ENCODE measurements at places on chromosomes 1 and 21.

- DNase-seq, result peak; percentile 65
Measured at GRCh38 chr1:53073868-53074311, 11.9 kb downstream of the PODN start.

DNA sequence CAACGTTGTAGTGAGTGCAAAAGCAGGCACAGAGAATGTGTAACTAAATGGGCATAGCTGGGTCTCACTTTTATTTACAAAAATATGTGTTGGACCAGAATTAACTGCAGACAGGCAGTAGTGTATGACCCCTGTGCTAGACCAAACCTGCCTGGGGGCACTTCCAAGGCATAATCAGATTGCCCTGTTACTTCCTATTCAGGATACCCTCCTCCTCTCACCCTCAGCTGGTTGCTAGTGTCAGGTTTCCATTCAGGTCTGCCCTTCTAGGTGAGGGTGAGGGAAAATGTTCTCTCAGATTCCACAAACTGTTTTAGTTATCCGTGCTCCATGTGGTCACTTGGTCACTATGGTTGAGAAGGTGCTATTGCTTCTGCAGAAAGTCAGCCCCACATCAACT lies 387.3 kb downstream of the LMX1A start:
- no peak for DNase-seq

DNA sequence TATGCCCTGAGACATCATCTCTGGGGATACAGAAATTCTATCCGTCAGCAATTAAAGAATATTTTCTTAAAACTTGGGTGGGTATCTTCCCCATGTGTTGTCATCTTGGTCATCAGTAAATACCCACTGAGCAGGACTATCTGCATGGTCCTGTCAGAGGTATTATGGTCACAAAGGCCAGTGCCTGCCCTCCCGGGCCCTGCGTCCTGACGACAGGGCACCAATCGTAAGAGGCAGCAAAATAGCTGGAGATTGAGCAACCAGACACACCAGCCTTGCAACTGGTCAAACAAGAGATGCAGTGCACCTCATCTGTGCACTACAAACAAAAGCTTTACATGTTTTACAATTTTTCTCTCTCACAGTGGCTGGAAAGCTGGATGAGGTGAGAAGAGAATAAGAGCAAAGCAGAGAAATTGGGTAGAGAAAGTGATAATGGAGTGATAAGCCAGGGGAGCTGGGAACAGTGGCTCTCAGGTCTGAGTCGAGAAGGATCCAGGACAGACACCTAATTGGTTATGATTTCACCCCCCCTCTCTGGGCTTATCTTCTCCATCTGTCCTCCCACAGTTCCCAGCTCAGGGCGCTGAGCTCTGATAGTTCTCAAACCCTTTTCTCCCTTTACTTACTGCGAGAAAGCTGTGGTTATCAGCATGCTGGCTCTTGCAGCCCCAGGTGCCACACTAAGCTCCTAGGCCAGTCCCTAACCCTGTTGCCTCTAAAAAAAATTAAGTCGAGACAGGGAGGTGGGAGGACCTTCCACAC lies 8.8 kb upstream of the SRP9 start:
- DNase-seq, result peak; percentile 27

GRCh38 chr1:226135059-226135651 lies 51.4 kb downstream of the ACBD3 start:
- DNase-seq, result no peak

GRCh38 chr1:69459244-69459643 lies 108.5 kb upstream of the LRRC7 start:
- no peak for DNase-seq

DNA sequence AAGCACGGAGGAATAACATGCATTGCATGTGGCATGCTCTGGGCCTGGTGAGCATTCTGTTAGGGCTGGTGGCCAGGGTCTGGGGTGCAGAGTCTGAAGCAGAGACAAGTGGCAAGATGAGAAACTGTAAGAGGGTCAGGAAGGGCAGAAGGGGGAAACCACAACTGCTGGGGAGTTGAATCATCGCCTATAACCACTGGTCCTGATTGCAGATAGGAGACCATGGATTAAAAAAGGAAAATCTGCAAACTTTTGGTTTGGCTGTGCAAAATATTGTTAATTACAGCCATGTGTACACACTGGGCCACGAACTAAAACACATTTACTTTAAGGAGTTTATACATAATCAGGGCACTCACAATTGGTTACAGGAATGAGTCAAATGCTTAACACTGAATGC lies 76.6 kb downstream of the TGFBR3 start:
- no peak for DNase-seq

GRCh38 chr1:116165572-116165971 lies 54.4 kb downstream of the MAB21L3 start:
- DNase-seq, result no peak

DNA sequence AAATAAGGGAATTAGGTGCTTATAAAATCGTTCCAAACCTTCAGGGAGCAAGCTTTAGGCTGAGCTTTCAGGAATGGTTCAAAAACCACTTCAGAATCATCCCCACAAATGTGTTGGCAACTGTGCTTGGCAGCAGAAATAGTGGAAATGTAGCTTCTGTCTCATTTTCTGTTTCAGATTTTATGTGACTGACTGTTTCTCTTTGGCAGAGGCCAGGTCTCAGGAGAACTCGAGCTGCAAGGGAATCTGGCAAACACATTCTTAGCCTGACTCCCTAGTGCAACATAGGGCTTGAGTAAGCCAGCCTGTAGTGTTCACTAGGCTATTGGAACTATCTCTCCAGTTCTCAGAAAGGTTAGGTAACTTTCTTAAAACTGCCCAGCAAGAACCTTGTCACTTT lies 128.6 kb downstream of the PLA2G4A start:
- DNase-seq, result no peak

- no peak for DNase-seq
Measured at GRCh38 chr21:46662765-46663500, 27.5 kb downstream of the PRMT2 start.

Measured in retina (tissue), 1 donor.